ENCODE measurements at places on chromosomes 7 and 10.

- DNase-seq, result no peak
These were observed 135.8 kb downstream of the KMT2E start for GRCh38 chr7:105149827-105150226.

- no peak for DNase-seq
These were observed 967 bp downstream of the ELFN1 start for GRCh38 chr7:1670894-1671593.

DNA sequence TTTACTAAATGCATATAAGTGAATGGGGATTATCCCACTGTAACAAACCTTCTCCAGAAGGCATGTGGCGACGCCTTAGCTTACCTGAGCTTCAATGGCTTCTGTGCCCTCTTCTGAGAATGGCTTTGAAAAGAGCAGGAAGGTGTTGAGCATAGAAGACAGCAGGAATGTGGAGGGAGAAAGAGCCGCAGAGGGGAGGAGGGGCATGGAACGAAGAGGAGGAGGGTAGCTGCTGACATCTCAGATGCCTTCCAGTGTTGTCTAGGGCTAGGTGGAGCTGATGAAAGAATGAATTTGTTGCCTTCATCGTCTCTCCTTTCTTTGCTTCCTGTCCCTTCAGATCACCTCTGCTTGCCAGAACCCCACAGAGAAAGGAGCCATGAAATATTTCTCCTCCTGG lies 86.2 kb downstream of the ITIH5 start:
- no peak for DNase-seq

DNA sequence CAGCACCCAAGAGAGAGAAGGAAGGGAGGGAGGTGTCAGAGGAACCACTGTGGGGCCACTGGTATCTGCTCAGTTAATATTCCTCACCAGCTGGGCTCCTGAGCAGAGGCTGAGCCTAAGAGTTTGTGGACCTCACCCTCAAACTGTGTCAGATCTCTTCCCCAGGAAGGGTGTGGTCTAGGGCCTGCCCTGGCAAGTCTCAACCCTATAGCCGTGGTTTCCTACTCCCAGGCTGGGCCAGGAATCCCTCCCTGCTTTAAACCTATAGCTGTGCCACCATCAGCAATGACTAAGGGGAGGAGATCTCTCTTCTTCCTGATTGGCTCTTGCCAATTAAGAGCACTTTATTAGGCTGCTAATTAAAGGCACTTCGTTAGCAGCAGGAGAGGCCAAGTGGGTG lies 29.9 kb downstream of the POLL start:
- DNase-seq, result no peak

DNA sequence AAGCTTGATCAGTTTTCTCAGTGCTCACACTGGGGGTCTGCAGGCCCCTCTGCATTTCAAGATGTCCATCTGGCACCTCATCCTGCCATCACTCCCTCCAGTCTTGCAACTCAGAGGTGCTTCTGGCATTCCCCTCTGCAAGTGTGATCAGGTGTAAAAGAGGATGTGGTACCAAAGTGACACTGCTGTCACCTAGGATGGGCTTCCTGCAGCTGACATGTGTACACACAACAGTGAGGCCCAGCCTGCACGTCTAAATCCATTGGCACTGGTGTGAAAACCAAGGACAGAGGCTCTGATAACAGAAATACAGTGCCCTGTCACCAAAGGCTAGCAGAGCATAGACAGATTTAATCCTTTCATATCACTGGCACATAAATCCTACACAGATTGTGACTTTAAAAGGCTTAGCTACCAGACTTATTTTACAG lies 162.5 kb upstream of the CELF2 start:
- DNase-seq, result no peak

DNA sequence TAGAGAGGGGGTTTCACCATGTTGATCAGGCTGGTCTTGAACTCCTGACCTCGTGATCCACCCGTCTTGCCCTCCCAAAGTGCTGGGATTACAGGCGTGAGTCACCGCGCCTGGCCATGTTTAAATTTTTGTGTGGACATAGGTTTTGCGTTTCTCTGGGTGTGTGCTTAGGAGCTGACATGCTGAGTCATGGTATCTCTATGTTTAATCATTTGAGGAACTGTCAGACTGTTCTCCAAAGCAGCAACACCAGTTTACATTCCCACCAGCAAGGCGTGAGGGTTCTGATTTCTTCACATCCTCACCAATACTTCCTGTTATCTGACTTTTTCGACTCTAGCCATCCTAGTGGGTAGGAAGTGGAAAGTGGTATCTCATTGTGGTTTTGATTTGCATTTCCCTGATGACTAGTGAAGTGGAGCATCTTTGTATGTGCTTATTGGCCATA lies 153.7 kb downstream of the DNAJB6 start:
- DNase-seq, result no peak

- no peak for DNase-seq
These were observed 270.5 kb downstream of the CXCL12 start for GRCh38 chr10:44114441-44114840.

GRCh38 chr7:151795168-151795811 lies 81.6 kb downstream of the PRKAG2 start:
- no peak for DNase-seq

DNA sequence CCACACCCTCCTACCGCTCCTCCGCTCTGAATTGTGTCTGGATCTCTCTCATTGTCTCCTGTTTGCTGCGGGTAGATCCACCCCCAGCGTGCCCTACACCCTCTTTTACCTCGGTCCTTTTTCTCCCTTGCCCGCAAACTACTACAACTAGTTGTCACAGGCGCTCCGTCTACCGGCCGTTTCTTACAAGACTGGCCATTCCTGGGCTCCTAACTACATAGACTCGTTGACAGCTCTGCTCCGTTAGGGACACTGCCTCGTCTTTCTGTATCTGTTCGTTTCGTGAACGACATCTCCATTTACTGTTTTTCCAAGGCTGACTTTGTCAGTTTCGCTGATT lies 786 bp downstream of the TAF3 start:
- no peak for DNase-seq

GRCh38 chr7:38795593-38795992 lies 113.4 kb downstream of the VPS41 start:
- no peak for DNase-seq

- no peak for DNase-seq
These were observed 923.4 kb downstream of the REEP3 start for GRCh38 chr10:64444564-64444963.

DNA sequence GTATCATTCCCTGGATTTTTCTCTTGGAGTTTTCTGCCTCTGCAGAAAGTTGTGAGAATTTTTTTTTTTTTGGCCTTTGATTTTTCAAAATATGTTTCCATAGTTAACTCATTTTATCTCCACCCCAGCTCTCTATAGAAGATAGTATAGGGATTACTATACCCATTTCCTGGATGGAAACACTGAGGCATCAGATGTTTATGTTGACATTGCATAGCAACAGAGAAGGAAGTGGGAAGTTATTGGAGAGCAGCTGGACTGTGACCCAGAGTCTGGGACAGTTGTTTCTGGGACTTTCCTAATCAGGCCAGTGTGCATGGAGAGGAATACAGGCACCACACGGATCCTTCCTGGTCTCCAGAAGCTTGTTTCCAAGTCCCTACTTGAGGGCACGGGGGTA lies 158.0 kb downstream of the CDH23 start:
- DNase-seq, result no peak

GRCh38 chr7:87534072-87534471 lies 58.6 kb upstream of the ABCB4 start:
- DNase-seq, result no peak

- DNase-seq, result no peak
These were observed 111.2 kb downstream of the SPAG6 start for GRCh38 chr10:22456486-22456885.

- DNase-seq, result no peak
These were observed 104.2 kb downstream of the KIF20B start for GRCh38 chr10:89805599-89806013.

DNA sequence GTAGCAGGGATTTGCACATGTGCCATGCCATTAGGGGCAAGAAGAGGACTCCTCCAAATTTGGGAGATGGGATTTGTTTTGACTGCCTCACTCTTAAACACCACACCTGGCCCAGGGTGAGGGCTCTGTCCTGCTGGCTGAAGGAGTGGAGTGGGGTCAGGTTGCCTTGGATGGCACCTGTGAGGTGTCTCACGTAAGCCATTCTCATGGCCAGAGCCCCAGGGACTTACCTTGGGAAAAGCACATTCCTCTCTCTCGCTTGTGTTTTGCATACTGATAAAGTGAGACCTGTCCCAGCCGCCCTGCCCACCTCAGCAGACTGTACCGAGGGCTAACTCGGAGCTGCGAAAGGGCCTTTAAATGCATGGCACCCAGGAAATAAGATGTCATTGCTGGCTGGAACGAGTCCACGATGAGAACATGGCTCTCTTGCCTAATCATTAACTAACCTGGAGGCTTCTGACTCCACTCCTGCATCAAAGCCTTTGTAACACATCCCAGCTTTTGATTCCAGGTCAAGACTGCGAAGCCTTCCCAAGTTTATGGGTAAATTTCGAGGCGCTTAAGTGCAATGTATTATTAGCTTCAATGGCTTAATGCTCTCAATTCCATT lies 184.0 kb upstream of the RNF32 start:
- no peak for DNase-seq

DNA sequence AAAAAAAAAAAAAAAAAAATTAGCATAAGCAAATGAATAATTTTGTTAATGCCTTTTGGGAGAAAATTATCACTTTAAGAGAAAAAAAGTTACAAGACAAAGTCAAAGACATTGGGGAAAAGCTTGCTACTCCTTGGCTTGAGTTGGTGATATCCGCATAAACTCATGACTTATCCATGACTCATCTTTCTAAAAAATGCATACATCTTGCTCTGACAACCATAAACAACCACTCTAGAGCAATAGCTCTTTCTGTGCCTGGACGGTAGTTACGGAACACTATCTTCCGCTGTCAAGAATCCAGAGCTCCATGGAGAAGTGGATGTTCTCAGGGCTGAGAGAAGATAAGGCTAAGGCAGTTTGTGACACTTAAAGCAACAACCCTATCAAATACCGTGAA lies 281.1 kb upstream of the PFKP start:
- no peak for DNase-seq

DNA sequence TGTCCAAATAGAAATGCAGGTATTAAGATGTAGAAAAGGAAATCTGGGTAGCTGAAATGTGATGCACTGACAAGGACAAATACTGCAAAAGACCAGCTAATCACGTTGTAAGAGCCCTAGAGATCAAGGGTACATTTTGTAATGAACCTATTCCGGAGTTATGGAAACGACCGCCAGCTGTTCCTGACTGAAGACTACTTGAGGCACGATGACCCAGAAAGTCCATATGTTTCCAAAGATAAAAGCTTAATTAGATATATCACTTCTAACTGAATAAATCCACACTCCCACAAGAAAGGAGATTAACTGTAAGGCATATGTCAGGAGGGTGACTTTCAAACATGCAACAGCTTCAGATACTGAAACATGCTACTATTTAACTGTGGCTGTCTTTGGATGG lies 253.5 kb downstream of the NSUN6 start:
- no peak for DNase-seq

- DNase-seq, result no peak
These were observed 1.3 kb upstream of the HIP1 start for GRCh38 chr7:75739796-75740672.

DNA sequence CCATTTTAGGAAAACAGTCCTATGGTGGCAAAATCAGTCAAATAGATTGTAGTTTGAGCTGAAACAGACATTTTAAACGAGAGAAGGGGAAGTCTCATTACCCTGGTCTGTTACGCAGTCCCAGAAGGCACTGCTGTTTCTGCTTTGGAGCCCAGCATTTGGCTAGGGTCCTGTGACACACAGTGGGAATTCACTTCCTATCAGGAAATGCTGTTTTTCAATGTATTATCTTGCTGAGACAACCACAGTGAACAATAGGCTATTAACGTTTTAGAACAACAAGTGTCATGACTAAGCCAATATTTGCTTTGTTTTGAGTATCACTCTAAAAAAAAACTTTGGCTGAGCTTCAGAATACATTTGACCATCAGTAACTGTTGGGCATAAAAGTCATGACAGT lies 74.1 kb downstream of the ADD3 start:
- no peak for DNase-seq

DNA sequence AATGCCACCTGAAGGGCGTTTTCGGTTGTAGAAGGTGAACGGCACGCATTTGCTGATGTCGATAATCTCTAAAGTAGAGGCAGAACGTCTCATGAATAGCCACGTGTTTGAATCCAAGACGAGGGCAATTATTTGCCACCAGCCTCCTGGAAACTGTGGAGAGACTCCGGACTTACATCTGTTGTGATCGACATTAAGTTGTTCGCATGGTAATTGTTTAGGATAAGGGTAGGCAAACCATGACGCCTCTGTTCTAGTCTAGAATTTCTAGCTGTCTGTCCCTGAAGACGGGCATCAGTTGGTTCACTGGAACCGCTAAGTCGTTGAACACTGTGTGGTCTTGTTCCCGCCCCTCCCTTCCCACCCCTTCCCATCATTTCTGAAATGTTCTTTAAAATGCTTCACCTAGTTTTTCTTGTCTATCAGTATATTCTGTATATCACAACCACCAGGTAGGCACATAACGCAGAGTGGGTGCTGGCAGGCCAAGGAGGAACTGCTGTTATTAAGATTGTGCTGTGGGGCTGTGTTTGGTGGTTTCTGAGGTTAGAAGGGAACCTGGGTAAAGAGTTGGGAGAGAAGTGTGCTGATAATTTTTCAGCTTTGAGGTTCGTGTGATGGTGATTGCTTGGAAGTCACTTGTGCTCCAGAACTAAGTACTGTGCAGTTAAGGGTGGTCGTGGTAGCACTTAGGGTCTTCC lies 1.2 kb downstream of the UBE3C start:
- no peak for DNase-seq

DNA sequence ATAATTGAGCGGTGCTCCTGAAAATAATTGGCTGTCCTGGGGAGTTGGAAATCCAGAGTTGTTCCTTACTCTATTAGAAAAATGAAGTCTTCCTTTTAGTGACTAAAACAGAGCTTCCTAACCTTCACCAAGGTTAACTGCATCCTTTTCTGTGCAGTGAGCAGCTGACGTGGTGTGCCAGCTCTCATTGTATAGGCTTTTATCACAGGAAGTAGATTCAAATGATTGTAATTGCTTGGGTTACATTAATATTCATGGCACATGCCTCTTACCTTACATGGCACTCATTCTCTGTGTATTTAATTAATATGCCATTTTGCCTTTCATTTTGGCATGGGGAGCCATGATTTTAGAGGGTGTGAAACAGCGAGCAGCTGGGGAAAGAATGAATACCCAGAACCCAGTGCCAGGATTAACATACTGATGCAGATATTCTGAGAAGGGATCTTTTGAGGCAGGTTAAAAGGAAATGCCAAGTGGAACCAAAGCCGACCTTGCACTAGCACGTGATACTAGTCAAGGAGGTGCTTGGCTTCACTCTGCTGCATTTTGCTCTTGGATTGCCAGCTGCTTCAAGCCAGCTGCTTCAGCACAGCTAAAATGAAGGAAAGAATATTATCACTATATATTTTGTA lies 115.3 kb downstream of the ST7 start:
- DNase-seq, result no peak

All from activated gamma-delta T cell (primary cell).